ENCODE measurements at places on chromosomes 12 and 14. TPM values are rescaled to one million over a fixed set of nuclear protein-coding genes. Genes with fewer than 3 reads are reported as not detected.

Gene CD69
- 10.3 TPM for total RNA-seq

DNA sequence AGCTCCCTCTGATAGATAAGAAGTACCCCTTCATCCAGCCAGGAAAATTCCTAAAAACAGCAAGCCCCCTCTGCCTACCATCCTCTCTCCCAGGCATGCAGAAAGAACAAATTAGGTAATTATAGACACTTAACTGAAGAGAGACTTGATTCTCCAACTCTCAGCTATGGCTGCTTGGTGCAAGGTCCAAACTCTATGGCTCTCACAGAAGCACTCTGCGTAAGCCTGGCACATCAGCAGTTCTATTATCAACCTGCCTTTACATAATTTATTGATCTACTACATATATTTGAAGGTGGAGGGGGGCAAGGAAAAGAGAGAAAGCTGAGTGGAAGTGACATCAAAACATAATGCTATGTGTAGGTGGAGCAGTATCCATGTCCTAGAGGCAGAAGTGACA lies 1.1 kb upstream of the MYO1A start:
- no peak for DNase-seq

DNA sequence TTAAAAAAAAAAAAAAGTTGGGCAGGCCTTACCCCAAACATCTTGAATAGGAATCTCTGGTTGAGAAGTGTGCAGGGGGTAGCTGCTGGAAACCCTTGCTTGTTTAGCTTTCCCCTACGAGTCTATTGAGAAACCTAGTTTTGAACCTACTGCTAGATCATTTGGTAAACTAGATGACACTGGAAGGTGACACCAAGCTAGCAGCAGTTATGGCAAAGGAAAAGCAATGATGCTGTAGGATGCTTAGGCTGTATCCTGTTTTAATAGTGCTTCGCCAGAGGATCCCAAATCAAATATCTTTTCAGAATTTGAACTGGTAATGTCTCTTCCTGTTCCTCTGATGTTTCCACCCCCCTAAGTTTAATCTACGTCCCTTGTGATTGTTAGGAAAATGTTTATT lies 5.5 kb upstream of the PCED1B start:
- DNase-seq = no peak

DNA sequence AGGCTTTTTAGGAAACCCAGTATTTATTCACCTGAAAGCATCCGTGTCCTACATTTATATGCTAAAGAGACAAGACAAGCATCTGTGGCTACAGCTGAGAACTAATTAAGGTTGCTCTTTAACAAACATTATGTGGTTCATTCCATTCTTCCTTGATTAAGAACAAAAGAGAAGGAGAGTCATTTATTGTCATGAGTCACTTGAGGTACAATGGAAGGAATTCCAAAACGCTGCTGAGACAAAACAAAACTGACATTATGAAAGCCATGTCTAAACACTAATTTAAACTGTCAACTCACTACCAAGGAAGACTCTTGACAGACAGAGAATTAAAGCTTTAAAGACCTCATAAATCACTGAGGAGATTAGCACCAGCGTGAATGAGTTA lies 214.4 kb downstream of the BMP4 start:
- no peak for DNase-seq

DNA sequence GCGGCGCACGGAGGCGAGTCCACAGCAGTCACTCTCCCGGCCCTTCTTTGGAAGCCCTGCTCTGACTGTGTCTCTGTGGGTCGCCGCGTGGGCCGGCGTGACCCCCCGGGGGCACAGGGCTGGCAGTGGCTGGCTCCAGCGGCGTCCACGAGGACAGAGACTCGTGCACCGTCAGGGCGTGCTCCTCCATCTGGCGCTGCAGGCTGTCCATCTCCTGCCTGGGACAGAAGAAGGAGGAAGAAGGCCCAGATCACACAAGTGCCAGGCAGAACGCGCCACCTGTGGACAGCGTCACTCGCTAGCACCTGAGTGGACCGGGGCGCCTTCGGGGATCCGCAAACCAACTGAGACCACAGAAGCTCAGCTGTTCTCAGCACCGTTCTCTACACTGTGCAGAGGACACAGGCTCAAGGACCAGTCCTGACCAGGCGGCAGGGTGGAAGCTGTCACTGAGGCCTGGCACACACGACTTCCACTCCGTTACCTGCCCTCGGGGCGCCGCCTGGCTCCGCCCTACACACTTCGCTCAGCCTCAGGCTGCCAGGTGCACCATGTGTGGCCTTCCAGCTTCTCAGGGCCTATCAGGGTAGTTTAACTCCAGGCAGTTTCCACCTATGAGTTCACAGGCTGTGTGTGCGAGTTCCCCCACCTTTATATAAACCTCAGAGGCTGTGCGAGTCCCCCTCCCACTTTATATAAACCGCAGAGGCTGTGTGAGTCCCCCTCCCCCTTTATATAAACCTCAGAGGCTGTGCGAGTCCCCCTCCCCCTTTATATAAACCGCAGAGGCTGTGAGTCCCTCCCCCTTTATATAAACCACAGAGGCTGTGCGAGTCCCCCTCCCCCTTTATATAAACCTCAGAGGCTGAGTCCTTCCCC lies 11.7 kb upstream of the ANKLE2 start:
- DNase-seq = no peak

- DNase-seq = no peak
Observed at GRCh38 chr14:100802766-100803165, 23.2 kb upstream of the MEG3 start.

- no peak for DNase-seq
Observed at GRCh38 chr12:72390146-72390545, 118.0 kb downstream of the TRHDE start.

Gene LMO3
- 10.6 TPM for total RNA-seq
